RWPE1 (cell line): ENCODE measurements at places on chromosomes 2 and 18.

DNA sequence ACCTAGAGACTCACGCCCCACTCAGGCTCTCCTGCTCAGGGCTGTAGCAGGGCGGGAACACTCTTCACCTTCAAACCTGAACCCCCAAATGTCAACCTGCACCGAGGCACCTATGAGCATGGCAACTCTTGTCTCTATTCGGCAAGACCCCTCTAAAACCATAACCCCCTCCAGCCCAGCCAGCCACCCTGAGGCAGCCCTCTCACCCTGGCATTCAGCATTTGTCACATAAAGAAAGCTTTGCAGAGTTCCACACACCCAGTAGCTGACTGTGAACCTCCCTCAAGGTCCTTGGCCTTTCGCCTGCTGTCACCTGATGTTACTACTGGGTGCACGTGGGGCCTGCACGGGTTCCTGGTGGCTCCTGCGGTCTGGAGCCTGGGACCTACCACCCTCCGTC lies 97.2 kb upstream of the ALKAL2 start:
- no peak for DNase-seq

- no peak for DNase-seq
Measured at GRCh38 chr2:232981767-232982360, 31.2 kb downstream of the NGEF start.

- DNase-seq, result no peak
Measured at GRCh38 chr18:7332452-7332851, 101.6 kb downstream of the LRRC30 start.

GRCh38 chr2:226829721-226830631 lies 5.9 kb upstream of the RHBDD1 start:
- no peak for DNase-seq

- DNase-seq, result no peak
Measured at GRCh38 chr2:56806924-56807323, 623.1 kb downstream of the CCDC85A start.

- DNase-seq, result peak; percentile 94
Measured at GRCh38 chr2:240557808-240558207, at the start of gene ANKMY1. Gene ANKMY1, minus strand, starts transcription at chr2:240557988. Its CDS starts 653 bp downstream, at chr2:240557335.

DNA sequence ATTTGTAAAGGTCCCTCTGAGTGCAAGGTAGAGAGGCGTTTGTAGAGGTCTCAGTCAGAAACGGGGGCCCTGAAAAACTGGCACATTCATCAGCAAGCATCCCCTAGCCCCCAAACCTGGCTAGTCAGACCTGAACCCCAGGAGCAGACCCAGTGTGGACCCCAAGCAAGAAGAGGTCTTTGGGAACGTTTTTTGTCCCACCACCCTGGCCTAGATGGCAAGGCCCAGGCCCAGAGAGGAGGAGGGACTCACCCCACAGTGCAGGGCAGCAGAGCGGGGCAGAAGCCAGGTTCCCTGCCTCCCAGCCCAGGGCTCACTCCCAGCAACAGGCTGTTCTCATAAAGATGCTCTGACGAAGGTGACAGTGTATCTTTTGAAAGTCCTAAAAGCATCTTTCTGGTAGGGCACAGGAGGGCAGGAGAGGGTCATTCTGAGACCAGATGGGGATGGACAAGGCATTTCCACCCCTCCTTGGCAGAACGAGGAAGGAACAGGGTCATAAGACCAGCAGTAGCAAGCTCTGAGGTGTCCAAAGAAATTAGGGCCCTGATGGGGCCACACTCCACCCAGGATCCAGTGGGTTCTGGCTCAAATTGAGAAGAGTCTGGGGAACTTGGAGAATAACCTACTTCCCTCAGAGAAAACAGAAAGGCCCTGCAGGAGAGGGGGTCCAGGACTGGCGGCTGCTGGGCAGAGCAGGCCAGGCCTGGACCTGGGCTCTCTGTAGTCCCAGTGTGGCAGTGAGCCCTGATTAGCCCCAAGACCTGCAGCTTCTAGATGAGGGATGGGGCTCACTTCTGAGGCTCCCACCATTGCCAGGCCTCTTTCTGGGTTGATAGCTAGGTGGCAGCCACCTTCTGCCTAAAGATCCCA lies 18.2 kb downstream of the ADRA2B start:
- no peak for DNase-seq

- DNase-seq, result peak; percentile 81
Measured at GRCh38 chr2:159146996-159147666, 139.4 kb downstream of the WDSUB1 start.

GRCh38 chr18:68623342-68623741 lies 91.6 kb downstream of the TMX3 start:
- DNase-seq, result peak; percentile 38

- DNase-seq, result no peak
Measured at GRCh38 chr2:34719206-34719605, 1120.1 kb upstream of the FAM98A start.

DNA sequence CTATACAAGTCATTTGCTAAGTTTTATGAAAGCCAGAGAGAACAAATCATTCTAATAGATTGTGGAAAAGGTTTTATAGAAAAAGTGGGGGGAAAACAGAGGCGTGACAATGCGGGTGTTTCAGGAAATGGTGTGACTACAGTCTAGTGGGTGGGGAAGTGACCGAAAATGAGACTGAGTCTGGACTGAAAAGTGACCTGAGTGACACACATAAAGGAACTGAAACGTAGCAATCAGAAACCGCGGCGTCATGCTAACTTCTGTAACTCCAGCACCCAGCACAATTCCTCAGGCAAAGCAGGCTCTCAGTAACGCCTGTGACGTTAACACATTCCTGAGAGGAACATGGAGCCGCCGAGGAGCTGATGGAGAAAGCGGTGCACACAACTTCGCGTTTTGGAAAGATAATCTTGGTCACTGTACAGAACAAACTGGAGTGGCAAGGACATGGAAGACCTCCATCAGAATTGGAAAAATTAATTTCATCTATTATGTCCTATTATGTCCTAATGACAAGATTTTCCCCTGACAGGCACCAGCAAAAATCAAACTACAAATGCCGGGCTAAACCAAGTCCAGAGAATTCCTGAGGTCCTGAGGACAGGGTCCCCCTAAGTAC lies 1.4 kb upstream of the CD226 start:
- no peak for DNase-seq

DNA sequence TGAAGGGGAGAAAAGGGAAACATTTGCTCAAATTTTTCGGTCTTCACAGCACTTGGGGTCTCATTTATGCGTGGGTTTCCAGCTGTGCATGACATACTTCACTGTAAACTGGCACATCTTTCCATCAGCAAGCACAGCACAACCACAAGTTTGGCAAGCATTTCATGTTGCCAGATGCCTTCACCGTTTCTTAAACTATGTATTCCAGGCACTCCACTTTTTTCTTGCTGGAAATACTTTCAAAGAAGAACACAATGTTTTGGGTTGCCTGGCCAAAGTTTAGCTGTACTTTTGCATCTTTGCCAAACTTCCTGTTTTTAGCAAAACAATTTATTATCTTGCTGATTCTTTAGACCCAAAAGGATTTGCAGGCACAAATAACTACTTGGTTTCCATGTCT lies 194.6 kb upstream of the MEIS1 start:
- DNase-seq, result no peak

DNA sequence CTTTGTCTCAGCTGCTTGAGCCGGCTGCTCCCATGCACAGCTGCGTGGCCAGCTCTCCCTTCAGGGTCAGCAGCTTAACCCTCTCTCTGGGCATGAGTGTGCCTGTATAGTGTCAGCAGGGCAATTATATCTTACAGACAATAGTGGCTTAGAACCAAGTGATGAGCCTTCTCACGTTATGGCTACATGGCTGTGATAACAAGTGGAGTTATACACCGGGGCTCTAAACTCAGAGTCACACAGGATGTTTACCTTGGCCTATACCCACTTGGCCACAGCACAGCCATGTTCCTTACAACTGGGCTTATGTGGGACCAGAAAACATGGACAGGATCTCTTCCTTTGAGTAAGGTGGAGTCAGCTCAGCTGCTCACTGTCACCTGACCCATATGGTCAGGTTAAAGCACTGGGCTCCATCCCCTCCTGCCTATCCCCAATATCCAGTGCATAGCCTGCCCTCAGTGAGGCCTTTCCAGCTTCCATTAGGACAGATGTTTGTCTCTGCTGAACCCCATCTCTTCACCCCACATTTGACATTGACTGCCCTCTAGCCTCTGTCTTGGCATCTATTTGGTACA lies 294.2 kb upstream of the NCKAP5 start:
- DNase-seq, result no peak

GRCh38 chr2:165443511-165443910 lies 26.0 kb upstream of the CSRNP3 start:
- no peak for DNase-seq

GRCh38 chr2:231270221-231271114 lies 72.0 kb downstream of the ARMC9 start:
- DNase-seq, result no peak

DNA sequence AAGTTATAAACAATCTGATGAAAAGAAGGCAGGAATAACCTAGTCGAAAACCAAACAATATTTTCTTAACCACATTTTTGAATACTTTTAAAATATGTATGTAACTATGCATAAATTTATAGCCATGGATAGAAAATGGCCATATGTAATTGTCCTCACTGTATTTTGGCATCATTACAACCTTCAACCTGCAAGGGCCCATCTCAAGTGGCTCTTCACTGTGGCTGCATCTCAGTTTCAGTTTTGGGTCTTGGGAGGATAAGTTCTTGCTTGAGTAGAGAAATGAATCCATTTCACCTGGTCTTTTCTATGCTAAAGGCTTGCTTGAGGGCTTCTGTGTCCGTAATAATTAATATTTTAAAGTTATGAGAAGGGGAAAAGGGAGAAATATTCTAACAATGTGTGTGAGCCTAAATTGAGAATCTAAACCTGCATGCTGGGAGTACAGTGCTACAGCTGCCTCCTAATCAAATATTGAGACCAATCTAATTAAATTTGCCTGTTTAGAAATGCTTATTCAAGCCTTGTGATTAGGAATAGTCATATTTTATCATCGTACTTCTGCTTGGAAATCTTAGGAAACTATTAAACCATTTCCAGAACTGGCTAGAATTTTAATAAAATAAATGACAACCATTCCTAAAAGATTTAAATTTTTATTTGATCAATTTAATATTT lies 92.5 kb downstream of the EML4 start:
- no peak for DNase-seq

DNA sequence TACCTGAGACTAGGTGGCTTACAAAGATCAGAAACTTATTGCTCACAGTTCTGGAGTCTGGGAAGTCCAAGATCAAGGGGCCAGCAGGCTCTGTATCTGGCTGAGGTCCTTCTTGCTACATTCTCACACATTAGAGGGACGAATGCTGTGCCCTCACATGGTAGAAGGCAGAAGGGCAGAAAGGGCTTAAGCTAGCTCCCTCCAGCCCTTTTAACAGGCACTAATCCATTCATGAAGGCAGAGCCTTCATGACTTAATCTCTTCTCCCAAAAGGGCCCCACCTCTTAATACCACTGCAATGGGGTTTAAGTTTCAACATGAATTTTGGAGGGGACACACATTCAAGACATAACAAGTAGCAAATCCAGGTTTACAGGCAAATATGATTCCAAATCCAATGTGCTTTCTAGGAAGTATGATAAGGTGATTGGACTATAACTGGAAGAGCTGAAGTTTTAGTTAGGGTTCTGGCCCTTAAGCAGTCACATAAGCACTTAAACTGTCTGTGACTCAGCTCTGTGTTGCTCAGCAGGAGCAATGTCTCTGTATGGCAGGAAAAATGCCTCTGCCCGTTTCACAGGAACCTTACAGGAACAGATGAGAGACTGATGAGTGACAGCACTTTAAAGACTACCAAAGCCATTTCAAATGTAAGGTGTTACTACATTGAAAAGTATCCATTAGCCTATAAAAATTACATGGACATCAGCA lies 119.6 kb upstream of the PTPRM start:
- DNase-seq, result no peak

GRCh38 chr2:16093639-16094529 lies 153.5 kb downstream of the MYCN start:
- no peak for DNase-seq

- DNase-seq, result no peak
Measured at GRCh38 chr2:34949316-34949715, 1350.2 kb upstream of the FAM98A start.
